ENCODE measurements at places on chromosomes 5 and 9.

DNA sequence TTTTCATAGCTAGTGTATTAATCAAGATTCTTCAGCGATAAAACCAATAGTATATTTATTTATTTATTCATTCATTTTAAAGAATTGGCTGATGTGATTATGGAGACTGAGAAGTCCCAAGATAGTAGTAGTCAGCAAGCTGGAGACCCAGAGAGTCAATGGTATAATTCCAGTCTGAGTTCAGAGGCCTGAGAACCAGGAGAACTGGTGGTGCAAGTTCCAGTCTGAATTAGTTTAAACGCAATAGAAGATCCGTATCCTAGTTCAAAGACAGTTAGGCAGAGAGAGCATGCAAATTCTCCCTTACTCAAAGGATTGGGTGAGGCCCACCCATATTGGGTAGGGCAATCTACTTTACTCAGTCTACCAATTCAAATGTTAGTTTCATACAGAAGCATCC is 364.2 kb upstream of the RPS23 start:
- no peak for DNase-seq

DNA sequence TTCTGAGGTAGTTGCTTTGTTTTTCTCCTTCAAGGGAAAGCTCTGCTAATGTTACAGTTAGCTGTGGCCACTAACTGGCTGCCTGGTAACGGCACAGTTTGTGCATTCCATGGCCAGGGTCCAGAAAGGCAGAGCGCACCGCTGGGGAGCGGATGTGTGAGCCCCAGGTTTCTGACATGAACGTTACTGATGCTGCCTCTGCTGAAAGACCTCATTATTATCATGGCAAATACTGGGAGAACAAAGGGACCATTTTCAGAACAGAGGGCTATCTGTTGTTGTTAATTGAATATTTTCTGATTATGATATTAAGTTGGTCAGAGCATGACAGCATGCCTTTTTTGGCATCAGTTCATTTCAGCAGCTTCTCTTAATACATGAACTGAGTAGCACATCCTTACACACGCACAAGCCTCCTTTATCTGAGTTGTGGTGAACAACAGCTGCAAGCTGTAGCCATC is 134.1 kb downstream of the NUDT12 start:
- no peak for DNase-seq

DNA sequence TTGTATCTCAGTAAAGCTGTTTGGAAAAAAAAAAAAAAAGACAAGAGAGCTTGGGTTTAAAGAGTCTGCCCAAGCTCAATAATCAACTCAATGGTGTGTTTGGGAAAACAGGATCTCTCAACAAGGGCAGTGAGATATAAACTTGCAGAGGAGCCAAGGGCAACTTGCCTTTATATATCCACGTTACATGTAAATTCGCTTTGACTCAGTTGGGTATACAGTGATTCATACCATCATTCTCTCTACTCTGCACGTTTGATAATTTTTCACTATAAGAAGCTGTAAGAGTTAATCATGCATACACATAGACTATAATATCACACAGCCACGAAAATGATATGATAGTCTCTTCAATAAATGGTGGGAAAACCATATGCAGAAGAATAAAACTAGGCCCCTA is 24.9 kb downstream of the ADAM19 start:
- no peak for DNase-seq

DNA sequence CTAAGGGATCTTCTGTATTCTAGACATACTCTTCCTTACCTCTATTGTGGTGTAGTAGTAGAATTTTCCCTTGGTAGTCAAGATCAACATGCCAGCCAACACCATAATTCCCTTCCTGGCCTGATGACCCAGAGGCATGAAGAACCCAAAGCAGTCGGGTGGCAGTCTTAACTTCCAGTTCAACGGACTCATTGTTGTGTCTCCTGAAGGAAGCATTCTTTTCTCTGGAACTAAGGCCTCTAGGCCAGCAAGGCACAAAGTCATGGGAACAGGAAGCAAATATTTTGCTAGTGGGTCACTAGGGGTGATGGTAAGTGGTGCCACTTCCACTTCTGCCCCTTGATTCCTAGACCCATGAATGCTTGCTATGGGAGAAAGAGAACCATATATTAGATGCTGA is 55.2 kb upstream of the DAPK1 start:
- no peak for DNase-seq

DNA sequence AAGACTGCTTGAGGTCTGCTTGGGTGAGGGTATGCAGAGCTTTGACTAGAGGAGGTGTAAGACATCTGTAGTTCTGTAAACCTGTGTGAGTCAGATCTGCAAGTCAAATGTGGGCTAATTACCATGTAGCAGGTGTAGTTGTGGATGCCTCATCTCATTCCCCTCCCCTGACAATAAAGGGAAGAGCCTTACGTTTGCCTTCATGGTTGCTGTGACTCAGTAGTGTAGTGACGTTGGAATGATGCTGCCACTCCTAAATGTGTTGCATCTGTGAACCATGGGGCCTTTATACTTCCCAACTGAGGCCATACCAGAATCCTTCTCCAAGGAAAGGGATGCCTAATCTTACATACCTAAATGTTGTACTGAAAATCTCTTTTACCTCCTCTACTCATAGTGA is 26.0 kb downstream of the PRDM6 start:
- DNase-seq = no peak

- no peak for DNase-seq
Observed at GRCh38 chr9:86892576-86892975, 54.7 kb downstream of the GAS1 start.

- no peak for DNase-seq
Observed at GRCh38 chr5:137794863-137795262, 40.7 kb upstream of the HNRNPA0 start.

- DNase-seq = no peak
Observed at GRCh38 chr5:59332236-59332973, 561.1 kb downstream of the PDE4D start.

DNA sequence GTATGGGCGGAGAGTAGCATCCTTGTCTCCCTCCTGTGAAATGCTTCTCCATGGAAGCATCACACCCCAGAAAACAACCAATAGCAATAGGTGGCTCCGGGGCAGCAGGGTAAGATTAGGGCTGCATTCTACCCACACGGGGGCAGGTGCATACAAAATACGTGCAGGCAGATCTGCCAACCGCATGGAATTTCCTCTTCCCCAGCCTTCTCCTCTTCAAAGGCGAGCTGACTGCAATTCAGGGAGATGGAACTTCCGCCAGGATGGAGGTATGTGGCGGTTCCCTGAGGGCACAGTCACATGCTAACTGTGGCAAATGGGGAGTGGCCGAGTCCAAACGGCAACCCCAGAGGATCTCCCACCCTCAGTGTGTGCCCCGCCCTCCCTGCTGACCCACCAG is 81.5 kb downstream of the LMNB1 start:
- no peak for DNase-seq

- DNase-seq = no peak
Observed at GRCh38 chr9:96483197-96483596, 33.2 kb downstream of the HABP4 start.

DNA sequence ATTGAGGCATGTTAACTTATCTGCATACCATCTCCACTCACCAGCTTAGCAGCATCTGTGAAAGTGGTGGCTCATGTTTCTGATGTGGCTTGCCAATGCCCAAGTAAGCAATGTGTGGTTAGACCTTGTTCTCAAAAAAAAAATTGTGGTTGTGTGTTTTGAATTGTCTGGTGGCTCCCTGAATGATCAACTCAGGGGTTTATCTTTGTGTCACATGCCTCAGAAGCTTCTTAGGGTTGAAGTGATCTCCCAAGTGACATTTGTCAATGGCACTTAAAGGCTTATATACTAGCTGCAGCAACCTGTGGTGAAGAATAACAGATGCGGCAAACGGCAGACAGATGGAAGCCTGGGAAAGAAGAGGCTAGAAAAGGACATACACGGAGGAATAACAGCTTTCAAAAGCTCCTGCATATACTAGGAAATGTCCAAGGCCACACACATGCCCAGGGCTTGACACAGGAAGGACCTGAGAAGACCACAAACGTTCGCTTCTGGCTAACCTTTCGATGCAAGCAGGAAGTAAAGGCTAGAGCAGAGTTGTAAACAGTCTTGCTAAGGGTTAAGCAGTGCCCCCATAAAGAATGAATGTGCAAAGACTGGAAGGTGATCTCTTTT is 42.2 kb upstream of the FSD1L start:
- no peak for DNase-seq

DNA sequence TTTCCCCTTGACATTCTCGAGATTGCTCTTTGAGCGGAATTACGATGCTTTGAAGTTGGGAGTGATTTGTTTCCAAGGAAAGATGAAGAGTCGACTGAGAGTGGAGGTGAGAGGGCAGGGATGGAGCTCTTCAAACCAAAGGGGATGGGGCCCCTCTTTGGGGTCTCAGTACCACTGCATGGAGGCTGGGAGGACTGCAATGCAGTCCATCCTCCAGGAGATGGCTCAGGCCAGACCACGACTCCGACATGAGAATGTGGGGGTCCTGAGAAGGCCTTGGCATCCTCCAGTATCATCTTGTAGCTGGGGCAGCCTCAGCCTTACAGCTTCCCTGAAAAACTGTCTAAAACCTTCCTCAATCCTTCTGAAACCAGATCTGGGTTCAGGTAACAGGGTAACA is 51.1 kb upstream of the CDKN2AIPNL start:
- DNase-seq = no peak

DNA sequence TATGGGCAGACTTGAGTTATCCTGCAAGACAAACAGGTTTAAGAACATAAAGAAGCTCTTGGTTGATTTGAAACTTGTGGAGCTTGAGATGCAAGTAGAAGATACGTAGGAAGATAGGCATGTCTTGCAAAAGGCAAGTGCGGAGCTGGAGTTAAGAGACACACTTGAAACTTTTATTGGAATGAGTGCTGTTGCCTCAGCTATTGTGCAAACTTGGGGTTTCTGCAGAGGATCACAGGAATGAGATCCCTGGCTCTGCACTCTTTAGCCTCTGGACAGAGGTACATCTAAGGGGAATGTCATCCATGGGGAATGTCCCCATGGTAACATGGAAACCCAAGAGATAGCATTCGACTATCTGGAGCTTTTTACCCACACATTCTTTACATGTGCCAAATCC is 121.1 kb downstream of the ADCY2 start:
- no peak for DNase-seq

- DNase-seq = no peak
Observed at GRCh38 chr9:112002847-112003457, 106.3 kb downstream of the UGCG start.

DNA sequence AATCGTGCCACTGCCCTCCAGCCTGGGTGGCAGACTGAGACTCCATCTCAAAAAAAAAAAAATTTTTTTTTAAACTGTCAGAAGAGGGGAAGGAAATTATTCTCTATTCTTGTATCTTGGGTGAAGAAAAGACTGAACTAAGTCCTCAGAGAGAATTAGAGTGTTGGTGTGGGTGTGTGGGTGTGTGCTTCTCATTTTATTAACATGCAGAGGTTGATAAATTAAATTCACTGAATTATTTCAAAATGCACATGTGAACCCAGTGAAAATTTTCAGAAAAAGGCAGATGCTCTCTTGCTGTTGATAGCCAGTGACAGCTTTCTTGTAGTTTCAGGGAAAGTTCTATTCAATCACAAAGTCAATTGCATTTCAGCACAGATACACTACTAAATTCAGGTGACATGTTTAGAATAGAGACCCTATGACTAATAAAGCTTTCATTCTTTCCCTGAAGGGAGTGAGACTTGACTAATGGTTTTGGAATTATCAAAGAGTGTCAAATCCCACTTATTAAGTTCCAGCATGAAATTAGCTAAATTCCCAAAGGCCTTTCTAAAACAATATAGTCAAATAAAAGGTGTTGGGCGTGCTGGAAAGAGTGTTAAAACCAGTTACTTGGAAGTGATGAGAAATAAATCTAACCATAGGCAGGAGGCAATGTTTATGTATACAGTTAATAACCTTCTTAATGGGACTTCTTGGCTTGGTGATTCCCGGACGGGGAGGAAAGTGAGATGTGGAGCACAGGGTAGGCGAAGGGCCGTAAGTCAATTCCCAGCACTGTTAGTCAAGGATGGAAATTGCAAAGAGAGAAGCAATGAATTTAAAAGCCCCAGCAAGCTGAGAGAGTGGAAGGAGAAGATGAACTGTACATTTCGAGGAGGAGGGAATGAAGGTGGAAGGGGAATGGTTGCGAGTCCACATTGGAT is 103.2 kb upstream of the SPATA31D4 start:
- DNase-seq = no peak

DNA sequence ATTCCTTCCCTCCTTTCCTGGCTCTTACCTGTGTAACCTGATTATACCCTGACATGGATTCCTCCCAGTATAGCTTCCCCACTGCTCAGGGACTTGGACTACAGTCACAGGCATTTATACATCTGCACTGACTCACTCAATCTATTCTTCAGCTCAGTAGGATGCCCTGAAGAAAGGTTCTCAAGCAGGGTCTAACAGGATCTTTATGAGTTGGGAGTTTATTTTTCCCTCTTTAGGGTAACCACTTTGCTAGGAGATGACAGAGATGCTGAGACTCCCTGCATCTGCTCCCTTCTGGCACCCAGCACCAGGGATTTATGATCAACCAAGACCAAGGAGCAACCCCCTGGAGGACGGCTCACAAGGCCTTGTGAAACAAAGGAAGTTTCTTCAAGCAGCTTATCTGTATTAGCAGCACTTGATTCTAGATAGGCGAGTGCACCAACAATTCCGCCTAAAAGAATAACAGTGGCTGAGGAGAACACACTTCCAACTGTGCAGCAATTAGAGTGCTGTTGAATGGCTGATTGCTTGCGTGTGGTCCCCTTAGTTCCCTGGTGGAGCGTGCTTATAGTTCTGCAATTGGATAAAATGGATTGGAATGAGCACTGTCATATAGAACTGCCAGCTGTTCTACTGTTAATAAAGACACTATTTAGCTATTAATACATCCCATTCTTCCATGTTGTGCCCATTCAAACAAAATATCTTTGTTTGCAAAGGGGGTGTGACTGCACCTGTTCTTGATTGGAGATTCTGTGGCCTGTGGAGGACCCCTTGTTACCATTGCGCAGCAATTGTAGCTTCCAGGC is 482.6 kb downstream of the ZNF608 start:
- DNase-seq = no peak

DNA sequence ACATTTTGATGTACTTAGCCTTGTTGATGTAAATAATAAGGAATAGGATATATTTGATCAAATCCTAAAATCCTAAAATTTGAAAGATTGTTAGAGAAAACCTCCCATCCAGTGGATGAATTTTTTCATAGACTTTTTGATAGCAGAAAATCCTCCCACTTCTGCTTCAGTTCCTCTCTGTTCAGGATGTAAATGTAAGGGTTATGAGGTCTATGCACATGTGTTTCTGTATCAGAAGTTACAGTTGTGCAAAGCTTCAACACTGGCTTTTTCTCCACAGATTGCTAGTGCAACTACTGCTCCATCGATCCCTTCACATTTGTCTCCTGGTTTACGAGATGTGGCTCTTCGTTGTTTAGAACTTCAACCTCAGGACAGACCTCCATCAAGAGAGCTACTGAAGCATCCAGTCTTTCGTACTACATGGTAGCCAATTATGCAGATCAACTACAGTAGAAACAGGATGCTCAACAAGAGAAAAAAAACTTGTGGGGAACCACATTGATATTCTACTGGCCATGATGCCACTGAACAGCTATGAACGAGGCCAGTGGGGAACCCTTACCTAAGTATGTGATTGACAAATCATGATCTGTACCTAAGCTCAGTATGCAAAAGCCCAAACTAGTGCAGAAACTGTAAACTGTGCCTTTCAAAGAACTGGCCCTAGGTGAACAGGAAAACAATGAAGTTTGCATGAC is 16.0 kb upstream of the SETD9 start:
- DNase-seq = no peak

Data from stimulated activated CD4-positive, alpha-beta T cell treated with anti-CD3 and anti-CD28 coated beads, Interleukin-1b, Interleukin-23, amount 100 ng/mL, for 1 hour (primary cell).